Calu3 (cell line): ENCODE measurements at places on chromosomes 7 and 10. TPM values are rescaled to one million over a fixed set of nuclear protein-coding genes. Genes with fewer than 3 reads are reported as not detected.
A peak's percentile ranks its signal among the peaks of the same experiment; 100 is the strongest.

Gene UCMA
- total RNA-seq, result not detected in 2 replicates

DNA sequence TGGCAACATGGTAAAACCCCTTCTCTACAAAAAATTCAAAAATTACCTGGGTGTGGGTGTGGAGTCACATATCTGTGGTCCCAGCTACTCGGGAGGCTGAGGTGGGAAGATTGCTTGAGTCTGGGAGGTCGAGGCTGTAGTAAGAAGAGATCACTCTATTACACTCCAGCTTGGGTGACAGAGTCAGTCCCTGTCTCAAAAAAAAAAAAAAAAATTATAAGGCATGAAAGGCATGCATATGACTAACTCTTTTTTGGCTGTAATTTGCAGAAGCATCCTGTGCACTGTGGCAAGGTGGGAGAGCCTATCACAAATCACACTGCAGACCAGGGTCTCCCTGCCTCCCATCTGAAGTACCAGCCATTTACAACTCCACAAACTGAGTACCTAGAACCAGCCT is 14.1 kb upstream of the MYPN start:
- peak; percentile 13 for DNase-seq
- H3K27ac ChIP-seq, result peak overlapping the region; percentile 95
- no peaks in the 10 kb centered on the region for H3K27me3 ChIP-seq

DNA sequence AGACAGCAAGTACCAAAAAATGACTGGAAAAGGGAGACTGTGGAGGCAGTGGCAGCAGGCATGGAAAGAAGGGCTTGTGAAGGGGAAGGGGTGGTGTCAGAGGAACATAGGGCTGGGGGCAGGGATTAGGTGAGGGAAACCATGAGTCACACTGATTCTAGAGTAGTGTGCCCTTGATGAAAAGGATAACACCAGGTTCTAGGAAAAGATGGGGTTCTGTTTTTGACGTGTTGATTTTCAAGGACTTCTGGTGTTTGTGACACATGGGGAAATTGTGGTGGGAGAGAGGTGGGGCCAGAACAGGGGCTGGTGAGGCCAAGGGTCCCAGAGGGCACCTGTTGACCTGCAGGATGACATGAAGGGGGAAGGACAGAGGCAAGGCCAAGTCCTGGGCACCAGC is 57.1 kb downstream of the FIGNL1 start:
- no peaks in the 10 kb centered on the region for H3K4me1 ChIP-seq
- H3K27ac ChIP-seq, result no peak overlapping the region
- H3K36me3 ChIP-seq, result no peaks in the 10 kb centered on the region
- DNase-seq, result no peak
- no peak overlapping the region for H3K4me3 ChIP-seq

DNA sequence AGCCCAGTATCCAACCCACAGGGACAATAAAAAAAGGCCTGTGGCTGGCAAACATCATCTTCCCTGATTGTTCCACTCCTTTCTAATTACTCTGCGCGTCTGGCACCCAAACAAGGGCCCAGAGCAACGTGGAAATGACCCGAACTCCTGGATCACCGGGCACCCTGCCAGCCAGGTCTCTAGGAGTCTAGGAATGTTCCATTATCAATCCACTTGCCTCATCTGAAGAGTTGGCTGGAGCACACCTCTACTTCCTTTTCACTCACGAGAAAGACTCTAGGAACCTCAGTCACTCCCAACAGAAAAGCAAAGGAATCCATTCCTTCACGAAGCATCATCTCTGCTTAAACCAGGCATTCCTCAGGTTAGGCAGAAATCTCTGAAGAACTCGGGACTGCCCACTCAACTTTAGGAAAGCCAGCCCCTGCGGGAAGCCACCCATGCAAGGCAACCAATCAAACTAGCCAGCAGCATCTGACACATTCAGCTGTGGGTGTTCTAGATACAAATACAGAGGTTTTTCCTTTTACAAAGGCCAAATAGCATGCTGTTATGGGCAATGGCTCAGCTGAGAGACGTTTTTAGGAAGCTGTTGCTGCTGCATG is 37.7 kb downstream of the ATXN7L1 start:
- no peaks in the 10 kb centered on the region for H3K27me3 ChIP-seq
- no peaks in the 10 kb centered on the region for H3K4me1 ChIP-seq
- H3K4me3 ChIP-seq, result no peak overlapping the region
- no peak for DNase-seq
- H3K36me3 ChIP-seq, result no peaks in the 10 kb centered on the region

- H3K27me3 ChIP-seq, result no peaks in the 10 kb centered on the region
- no peak overlapping the region for H3K27ac ChIP-seq
- DNase-seq, result no peak
- no peak overlapping the region for H3K4me3 ChIP-seq
- peaks cover 43% of the 10 kb centered on the region for H3K4me1 ChIP-seq
Observed at GRCh38 chr10:6382081-6382480, 179.3 kb downstream of the PFKFB3 start.

GRCh38 chr10:98107644-98108430 is 26.6 kb upstream of the R3HCC1L start:
- H3K27ac ChIP-seq, result no peak overlapping the region
- H3K27me3 ChIP-seq, result peaks cover 81% of the 10 kb centered on the region
- no peaks in the 10 kb centered on the region for H3K4me1 ChIP-seq
- no peaks in the 10 kb centered on the region for H3K36me3 ChIP-seq
- no peak overlapping the region for H3K4me3 ChIP-seq

DNA sequence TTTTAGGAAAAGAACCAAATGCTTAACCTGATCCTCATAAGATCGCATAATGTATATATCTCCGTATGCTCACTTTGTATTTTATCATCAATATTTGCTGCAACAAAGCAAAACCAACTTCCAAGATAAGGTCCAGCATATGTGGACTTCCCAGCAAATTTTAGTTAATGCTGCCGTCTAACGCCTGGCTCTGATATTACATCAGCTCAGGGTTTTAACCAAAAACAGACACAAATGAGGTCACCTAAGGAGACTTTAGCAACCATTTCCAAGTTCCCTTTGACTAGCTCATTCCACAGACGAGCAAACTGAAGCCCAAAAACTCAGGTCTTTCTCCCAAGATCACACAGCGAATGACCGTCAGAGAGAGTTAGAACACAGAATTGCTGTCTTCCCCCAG is 59.4 kb upstream of the UCN3 start:
- DNase-seq, result no peak
- H3K27me3 ChIP-seq, result no peaks in the 10 kb centered on the region
- peaks cover 8% of the 10 kb centered on the region for H3K4me1 ChIP-seq
- no peaks in the 10 kb centered on the region for H3K36me3 ChIP-seq

GRCh38 chr7:128890306-128891109 is 20.0 kb downstream of the KCP start:
- H3K4me1 ChIP-seq, result peaks cover 15% of the 10 kb centered on the region
- peak overlapping the region; percentile 57 for H3K4me3 ChIP-seq
- H3K27me3 ChIP-seq, result no peaks in the 10 kb centered on the region
- peaks cover 51% of the 10 kb centered on the region for H3K36me3 ChIP-seq
- DNase-seq, result peak; percentile 79

GRCh38 chr7:130611218-130611617 is 57.3 kb downstream of the COPG2 start:
- H3K4me3 ChIP-seq, result no peak overlapping the region
- no peaks in the 10 kb centered on the region for H3K27me3 ChIP-seq
- no peaks in the 10 kb centered on the region for H3K36me3 ChIP-seq
- no peaks in the 10 kb centered on the region for H3K4me1 ChIP-seq

DNA sequence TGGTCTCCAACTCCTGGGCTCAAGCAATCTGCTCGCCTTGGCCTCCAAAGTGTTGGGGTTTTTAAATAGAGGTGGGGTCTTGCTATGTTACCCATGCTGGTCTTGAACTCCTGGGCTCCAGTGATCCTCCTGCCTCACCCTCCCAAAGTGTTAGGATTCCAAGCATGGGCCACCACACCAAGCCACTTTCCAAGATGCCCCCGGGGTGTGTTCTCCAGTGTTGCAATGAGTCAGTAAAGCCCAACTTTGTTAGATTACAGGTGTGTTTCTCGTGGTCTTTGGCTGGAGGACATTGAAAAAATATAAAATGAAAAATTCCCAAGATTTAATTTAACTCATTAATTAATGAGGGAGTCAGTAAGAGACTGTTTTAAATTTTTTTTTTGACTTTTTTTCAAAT is 29.2 kb downstream of the TACR2 start:
- no peak overlapping the region for H3K4me3 ChIP-seq
- no peak overlapping the region for H3K27ac ChIP-seq
- no peaks in the 10 kb centered on the region for H3K27me3 ChIP-seq
- no peak for DNase-seq
- H3K36me3 ChIP-seq, result peaks cover 23% of the 10 kb centered on the region

Gene RALA
- 58.1 and 64.8 TPM in 2 replicates for total RNA-seq

- no peak overlapping the region for H3K27ac ChIP-seq
- H3K4me1 ChIP-seq, result no peaks in the 10 kb centered on the region
- no peaks in the 10 kb centered on the region for H3K27me3 ChIP-seq
- H3K36me3 ChIP-seq, result no peaks in the 10 kb centered on the region
- no peak overlapping the region for H3K4me3 ChIP-seq
Observed at GRCh38 chr7:113314594-113314993, 196.2 kb upstream of the SMIM30 start.

- H3K4me1 ChIP-seq, result no peaks in the 10 kb centered on the region
- H3K4me3 ChIP-seq, result no peak overlapping the region
- no peak overlapping the region for H3K27ac ChIP-seq
Observed at GRCh38 chr10:8438603-8439002, 384.1 kb downstream of the GATA3 start.

DNA sequence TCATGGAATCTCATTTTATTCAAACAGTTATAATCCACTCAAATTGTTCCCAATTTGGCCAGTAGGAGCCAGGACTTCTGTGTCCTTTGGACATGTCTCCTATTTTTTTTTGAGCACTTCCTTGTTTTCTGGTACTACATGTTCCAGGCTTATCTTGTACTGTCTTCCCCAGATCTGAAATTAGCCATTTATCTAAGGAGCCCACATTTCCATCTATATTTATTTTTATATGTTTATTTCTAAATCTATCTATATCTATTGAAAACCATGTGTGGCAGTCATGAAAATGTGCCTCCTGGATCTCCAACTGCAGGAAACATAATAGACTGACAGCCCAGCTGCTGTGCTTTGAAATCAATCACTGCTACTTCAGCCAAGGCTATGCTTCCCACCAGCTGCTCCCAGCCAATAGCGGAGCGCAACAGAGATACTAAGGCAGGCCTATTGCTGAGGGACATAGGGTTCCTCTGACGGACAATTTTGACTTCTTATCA is 147.1 kb downstream of the LRRC4 start:
- H3K27me3 ChIP-seq, result no peaks in the 10 kb centered on the region
- peaks cover 15% of the 10 kb centered on the region for H3K36me3 ChIP-seq
- no peak overlapping the region for H3K4me3 ChIP-seq
- DNase-seq, result no peak
- H3K27ac ChIP-seq, result no peak overlapping the region
- H3K4me1 ChIP-seq, result peaks cover 20% of the 10 kb centered on the region

Gene OR2A5
- not detected in 2 replicates for total RNA-seq

- peak overlapping the region; percentile 66 for H3K27ac ChIP-seq
- H3K4me1 ChIP-seq, result peaks cover 31% of the 10 kb centered on the region
- no peak overlapping the region for H3K4me3 ChIP-seq
- H3K27me3 ChIP-seq, result no peaks in the 10 kb centered on the region
Observed at GRCh38 chr10:21399392-21400035, 126.0 kb downstream of the SKIDA1 start.

- no peaks in the 10 kb centered on the region for H3K36me3 ChIP-seq
- H3K4me3 ChIP-seq, result no peak overlapping the region
- no peak overlapping the region for H3K27ac ChIP-seq
- DNase-seq, result no peak
Observed at GRCh38 chr7:137839903-137840779, 6.6 kb downstream of the DGKI start.

- no peak for DNase-seq
- H3K27me3 ChIP-seq, result peaks cover 64% of the 10 kb centered on the region
- H3K4me1 ChIP-seq, result peaks cover 22% of the 10 kb centered on the region
- no peak within 1 kb of the TSS for H3K27ac ChIP-seq
Observed at GRCh38 chr10:103493362-103493915, at the start of gene NEURL1. Gene NEURL1 (plus strand): TSS chr10:103493705. CDS start chr10:103494388, 683 bp downstream.

GRCh38 chr10:118965645-118966044 is 63.9 kb upstream of the NANOS1 start:
- H3K27me3 ChIP-seq, result no peaks in the 10 kb centered on the region
- no peaks in the 10 kb centered on the region for H3K36me3 ChIP-seq
- no peak for DNase-seq
- H3K4me3 ChIP-seq, result no peak overlapping the region
- H3K4me1 ChIP-seq, result peaks cover 15% of the 10 kb centered on the region

GRCh38 chr10:127694580-127695193 is 42.3 kb upstream of the FOXI2 start:
- H3K36me3 ChIP-seq, result no peaks in the 10 kb centered on the region
- peaks cover 9% of the 10 kb centered on the region for H3K4me1 ChIP-seq
- DNase-seq, result peak; percentile 61
- H3K27ac ChIP-seq, result no peak overlapping the region
- peaks cover 60% of the 10 kb centered on the region for H3K27me3 ChIP-seq
- H3K4me3 ChIP-seq, result no peak overlapping the region

GRCh38 chr10:67770537-67770936 is 67.5 kb downstream of the DNAJC12 start:
- no peaks in the 10 kb centered on the region for H3K36me3 ChIP-seq
- H3K27me3 ChIP-seq, result peaks cover 20% of the 10 kb centered on the region
- H3K4me1 ChIP-seq, result no peaks in the 10 kb centered on the region
- no peak overlapping the region for H3K27ac ChIP-seq
- H3K4me3 ChIP-seq, result no peak overlapping the region

- H3K27me3 ChIP-seq, result no peaks in the 10 kb centered on the region
- H3K4me1 ChIP-seq, result peaks cover 7% of the 10 kb centered on the region
- H3K36me3 ChIP-seq, result no peaks in the 10 kb centered on the region
- no peak for DNase-seq
Observed at GRCh38 chr10:23556727-23557440, 118.0 kb downstream of the OTUD1 start.

GRCh38 chr7:12731214-12731656 is 43.8 kb downstream of the ARL4A start:
- H3K27ac ChIP-seq, result no peak overlapping the region
- no peaks in the 10 kb centered on the region for H3K27me3 ChIP-seq
- no peak overlapping the region for H3K4me3 ChIP-seq
- DNase-seq, result peak; percentile 30
- no peaks in the 10 kb centered on the region for H3K36me3 ChIP-seq

- H3K4me3 ChIP-seq, result no peak overlapping the region
- no peaks in the 10 kb centered on the region for H3K4me1 ChIP-seq
- DNase-seq, result no peak
- H3K36me3 ChIP-seq, result no peaks in the 10 kb centered on the region
Observed at GRCh38 chr7:78777829-78778228, 675.6 kb downstream of the MAGI2 start.

DNA sequence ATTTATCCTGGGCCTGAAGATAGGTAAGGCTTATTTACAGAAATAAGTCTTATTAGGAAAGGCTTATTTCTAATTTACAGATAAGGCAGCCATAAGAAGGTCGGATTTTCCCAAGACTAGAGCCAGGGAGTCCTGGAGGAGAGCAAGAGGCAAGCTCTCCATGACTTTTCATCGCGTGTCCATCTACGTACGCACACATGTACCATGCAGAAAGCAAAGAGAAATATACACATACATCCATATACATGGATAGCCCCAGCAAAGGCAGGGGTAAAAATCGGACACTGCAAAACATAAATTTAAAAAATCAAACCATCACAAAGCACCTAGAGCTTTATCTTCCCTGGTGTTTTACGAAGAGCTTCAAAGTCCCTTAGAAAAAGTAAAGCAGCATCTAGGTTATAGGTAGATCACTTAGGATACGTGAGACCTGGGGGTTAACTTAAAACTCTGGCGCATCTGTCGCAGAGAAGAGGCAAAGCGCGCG is 25.8 kb upstream of the ZRANB1 start:
- H3K27me3 ChIP-seq, result peaks cover 16% of the 10 kb centered on the region
- no peak for DNase-seq
- H3K36me3 ChIP-seq, result peaks cover 30% of the 10 kb centered on the region
- peak overlapping the region; percentile 80 for H3K4me3 ChIP-seq

GRCh38 chr10:11231285-11231684 is 213.6 kb downstream of the CELF2 start:
- peaks cover 42% of the 10 kb centered on the region for H3K27me3 ChIP-seq
- no peaks in the 10 kb centered on the region for H3K36me3 ChIP-seq
- DNase-seq, result no peak
